ENCODE measurements at places on chromosomes 1 and 21.

DNA sequence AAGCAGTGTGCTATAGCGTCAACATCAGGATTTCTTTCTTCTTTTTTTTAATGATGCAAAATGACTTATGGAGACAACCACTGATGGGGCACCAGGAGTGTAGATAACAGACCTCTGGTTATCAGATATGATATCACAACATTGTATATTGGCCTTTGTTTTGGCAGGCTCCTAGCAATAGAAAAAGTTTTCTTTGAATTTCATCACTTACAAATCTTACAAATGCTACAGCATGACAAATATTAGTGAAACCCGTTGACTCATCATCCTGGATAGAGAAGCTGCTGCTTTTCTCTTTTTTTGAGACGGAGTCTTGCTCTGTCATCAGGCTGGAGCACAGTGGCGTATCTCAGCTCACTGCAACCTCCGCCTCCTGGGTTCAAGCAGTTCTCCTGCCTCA, 92.9 kb downstream of the LTN1 start:
- DNase-seq, result peak; percentile 54

- DNase-seq, result no peak
These were observed 23.1 kb downstream of the USP24 start for GRCh38 chr1:55192093-55192492.

DNA sequence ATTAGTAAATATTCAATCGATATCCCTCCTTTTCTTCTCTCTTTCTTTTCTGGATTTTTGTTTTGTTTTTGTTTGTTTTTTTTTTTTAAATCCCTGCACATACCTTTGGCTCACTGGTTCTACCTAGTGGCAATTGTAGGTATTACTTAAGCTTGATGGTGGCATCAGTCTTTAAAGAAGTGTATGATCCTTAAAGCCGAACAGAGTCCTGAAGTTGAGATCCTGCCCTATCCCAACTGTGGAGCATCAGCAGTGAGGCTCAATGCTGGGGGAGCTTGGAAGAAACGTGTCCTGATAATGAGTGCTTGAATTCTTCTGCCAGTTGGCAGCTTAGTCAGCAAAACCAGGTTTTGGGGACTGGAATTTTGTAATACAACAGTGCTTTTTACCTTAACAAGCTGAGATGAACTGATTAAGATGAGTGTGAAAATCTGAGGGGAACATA, 60.8 kb downstream of the FASLG start:
- peak; percentile 70 for DNase-seq

DNA sequence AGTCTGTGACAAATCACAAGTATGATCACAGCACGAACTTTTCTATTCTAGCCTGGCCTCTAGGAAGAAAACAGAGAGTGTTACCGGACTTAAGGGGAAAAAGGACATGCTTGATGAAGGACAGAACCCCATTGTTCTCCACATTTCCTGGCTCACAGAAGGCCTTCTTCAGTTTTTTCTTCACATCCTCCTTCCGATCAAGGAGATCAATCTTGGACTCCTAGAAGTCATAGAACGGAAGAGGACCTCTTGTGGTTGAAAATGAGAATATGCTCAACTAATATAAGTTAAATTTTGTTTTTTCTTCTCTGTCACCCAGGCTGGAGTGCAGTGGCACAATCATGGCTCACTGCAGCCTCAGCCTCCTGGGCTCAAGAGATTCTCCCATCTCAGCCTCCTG, 30.3 kb downstream of the YARS1 start:
- DNase-seq, result peak; percentile 56

GRCh38 chr1:32465578-32465933, 684 bp downstream of the ZBTB8B start:
- no peak for DNase-seq

- DNase-seq, result peak; percentile 33
These were observed 9.8 kb downstream of the POMGNT1 start for GRCh38 chr1:46188295-46189030.

- peak; percentile 80 for DNase-seq
These were observed 171.0 kb downstream of the LRRC40 start for GRCh38 chr1:70034403-70034802.

DNA sequence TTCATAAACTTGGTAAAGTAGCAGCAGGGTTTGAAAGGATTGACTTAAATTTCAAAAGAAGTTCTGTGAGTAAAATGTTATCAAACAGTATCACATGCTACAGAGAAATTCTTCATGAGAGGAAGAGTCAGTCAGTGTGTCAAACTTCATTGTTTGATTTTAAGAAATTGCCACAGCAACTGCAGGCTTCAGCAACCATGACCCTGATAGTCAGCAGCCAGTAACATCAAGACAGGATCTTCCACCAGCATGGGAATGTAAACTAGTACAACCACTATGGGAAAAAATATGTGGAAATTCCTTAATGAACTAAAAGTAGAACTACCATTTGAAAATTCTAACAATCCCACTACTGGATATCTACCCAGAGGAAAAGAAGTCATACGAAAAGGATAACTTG, 11.5 kb downstream of the MAEL start:
- no peak for DNase-seq

DNA sequence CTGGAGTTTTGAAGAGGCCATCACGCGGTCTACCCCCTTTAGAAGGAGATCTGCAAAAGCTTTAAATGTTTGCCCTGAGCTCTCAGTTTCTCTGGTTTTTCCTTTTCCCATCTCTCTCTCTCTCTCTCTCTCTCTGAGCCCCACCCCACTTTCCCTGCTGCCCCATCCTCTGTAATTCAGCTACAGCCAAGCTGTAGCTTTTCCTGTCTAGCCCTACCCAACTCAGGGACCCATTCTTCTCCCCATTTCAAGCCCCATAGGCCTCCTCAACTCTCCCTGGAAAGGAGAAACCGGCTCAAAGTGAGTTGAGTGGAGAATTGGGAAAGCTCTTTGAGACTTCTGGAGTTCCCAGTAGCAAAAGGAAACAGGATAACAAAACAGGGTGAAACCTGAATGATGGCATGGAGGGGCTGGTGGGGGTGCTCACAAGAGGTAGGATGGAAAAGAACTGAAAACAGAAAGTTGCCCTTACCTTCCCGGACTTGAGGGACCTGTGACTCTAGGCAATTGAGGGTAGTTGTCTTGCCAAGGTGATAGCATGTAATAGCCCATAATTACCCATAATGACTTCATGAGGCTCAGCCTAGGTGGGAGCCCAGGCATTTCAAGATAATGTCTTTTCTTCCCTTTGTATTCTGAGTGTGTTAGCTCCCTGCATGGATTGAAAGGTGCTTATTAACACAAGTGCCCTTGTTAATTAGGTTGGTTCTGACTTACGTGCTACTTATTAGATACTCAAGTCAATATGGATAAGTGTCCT, 84.9 kb downstream of the SLC16A1 start:
- no peak for DNase-seq

DNA sequence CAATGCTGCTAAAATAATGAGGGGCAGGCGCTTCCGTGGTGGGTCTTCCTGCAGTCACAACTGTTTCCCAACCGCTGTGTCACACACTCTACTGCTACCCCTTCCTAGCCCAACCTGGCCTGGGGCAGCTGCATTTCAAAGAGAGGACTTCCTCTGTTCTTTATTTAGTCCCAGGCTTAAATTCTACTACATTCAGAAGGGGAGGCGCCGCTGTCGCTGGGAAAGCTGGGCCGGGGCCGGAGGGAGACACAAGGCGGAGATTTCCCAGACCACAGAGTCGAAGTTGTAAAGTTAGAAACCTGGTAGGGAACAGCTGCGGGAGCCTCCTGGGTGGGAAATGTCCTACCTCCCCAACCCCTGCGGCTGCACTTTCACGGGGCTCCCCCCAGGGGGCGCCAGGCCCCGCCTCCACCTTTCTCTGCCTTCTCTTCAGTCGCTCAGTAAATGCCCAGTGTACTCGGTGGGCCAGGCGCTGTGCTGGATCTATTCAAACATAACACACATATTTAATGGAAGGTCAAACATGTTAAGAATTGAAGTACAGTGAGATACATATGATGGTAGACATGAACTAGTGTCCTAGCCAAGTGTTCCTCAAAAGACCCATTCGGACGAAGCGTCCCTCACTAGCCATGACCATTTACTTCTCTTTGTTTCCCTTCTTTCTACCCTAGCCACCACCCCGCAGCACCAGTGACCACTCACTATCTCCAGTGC, 23.1 kb downstream of the DYRK3 start:
- peak; percentile 40 for DNase-seq

GRCh38 chr1:197469620-197470210, 201.7 kb downstream of the CRB1 start:
- DNase-seq, result no peak

- DNase-seq, result no peak
These were observed 149.2 kb upstream of the PLXNA2 start for GRCh38 chr1:208393416-208393815.

Measured in ELR (cell line).